NCI-H460 (cell line): ENCODE measurements at places on chromosomes 12 and 14.

- DNase-seq = no peak
Observed at GRCh38 chr14:78605897-78606500, 435.8 kb downstream of the NRXN3 start.

- no peak for DNase-seq
Observed at GRCh38 chr14:32186248-32186647, 15.6 kb upstream of the RNU6-7 start.

GRCh38 chr12:57604454-57604991 lies at the start of gene DTX3:
TSS of gene DTX3 (plus strand) at chr12:57604824. CDS start at chr12:57606518, 1,694 bp downstream.
- no peak for DNase-seq

- DNase-seq = no peak
Observed at GRCh38 chr14:92987713-92988510, 65.0 kb downstream of the CHGA start.

DNA sequence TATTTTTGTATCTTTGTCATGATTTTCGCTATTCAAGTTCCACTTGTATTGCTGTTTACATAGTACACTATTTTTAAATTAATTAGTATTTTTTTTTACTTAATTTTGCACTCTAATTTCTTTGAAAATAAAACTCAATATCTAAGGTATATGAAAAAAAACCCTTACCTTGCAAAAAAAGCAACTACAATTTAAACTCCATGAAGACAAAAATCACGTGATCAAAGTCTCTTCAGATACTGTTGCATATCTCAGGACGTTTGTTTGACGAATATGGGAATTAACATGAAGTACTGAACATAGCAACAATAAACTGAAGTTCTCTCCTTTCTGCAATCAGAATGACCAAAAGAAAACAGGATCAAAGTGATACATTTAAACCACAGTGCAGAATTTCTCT lies 968.4 kb upstream of the SEL1L start:
- DNase-seq = no peak

GRCh38 chr14:54737132-54737711 lies 165.4 kb downstream of the GCH1 start:
- DNase-seq = no peak

GRCh38 chr14:36070031-36070719 lies 106.3 kb downstream of the PTCSC3 start:
- DNase-seq = peak; percentile 62

- no peak for DNase-seq
Observed at GRCh38 chr14:21990116-21990515, 316.5 kb upstream of the OR4E1 start.

DNA sequence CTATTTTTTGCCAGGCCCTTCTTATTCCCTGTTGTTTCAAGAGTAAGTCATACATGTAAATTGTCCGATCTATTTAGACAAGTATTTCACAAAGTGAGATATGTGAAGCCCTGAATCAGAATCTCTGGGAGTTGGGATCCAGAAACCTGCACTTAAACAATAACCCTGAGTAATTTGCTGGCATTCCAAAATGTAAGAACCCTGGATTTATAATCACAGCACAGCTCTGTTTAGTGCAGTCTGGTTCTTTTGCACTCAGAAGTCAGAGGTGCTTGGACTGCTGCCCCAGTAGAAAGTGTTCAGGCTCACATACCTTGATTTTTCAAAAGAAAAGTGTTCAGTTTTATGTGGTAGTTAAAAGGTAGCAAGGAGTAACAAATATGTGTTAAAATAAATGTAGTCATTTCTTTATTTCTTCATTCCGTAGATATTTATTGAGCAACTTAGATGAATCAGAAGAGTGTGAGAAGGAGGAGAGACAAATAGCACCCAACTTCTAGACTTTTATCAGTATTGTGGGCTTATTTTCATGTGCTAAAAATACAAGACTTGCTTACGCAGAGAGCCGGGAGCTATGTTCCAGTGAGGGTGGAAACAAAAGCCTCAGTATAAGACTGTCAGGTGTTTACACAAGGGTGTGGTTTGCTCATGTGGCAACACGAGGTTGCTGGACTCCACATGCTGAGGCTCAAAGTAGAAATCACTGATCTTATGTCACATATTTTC lies 70.1 kb downstream of the SYNE2 start:
- DNase-seq = peak; percentile 86

DNA sequence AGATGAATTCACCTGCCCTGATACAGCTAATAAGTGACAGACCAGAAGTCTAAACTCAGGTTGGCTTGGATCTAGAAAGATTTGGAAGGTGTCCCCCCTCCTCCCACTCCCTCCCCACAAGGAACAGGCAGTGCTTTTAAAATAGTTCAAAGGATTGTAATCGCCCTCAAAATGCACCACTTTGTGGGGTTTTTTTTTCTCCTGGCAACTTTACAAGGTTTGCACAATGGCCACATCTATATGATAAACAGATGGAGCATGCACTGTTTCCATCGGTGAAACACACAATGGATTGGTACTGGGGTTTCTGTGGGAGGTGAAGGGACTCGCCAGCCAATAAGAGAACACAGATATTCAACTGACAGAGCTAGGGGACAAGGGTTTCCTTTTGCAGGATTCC lies 137.4 kb downstream of the LLPH start:
- no peak for DNase-seq

DNA sequence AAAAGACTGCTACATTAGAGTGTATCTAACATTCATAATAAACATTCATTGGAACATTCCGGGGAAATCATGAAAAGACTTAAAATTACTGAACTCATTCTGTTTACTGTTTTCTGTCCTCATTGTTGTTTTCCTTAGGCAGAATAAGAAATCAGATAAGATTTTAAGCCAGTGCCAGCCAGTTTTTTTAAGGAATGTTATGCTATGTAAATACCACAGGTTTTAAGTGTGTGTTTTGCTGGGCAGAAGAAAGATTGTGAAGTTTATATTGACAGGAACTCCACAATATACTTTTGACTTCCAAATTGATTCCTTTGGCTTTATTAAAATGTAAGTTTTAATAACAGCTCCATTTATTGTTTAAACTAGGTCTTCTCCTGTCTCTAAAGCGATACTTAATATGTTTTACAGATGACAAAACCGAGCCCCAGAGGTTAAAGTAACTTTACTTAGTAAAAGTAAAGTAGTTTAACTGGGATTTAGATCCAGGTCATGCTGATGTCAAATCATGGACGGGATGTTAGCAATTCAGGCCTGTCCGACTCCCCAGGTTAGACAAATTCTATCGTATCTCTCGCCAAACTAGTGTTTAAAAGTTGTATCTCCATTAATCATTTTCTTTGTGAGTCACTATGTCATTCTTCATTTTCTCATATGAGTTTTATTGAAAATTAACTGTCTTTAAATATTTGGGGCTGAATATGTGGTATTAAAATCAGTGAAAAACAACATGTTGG lies 1.7 kb downstream of the LARP4 start:
- no peak for DNase-seq

DNA sequence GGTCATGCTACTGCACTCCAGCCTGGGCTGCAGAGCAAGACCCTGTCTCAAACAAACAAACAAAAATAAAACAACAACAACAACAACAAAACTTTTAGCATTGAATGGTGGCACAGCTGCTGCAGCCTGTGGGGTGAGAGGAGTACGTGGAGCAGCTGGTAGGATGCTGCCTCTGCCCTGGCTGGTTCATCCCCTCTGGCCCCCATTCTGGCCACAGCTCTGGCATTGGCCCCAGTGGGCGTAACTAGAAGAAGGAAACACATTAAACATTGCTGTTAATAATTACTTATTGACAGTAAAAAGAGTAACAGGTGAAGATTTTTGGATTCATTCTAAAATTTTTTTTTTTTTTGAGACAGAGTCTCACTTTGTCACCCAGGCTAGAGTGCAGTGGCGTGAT lies 28.8 kb upstream of the C2CD5 start:
- no peak for DNase-seq

DNA sequence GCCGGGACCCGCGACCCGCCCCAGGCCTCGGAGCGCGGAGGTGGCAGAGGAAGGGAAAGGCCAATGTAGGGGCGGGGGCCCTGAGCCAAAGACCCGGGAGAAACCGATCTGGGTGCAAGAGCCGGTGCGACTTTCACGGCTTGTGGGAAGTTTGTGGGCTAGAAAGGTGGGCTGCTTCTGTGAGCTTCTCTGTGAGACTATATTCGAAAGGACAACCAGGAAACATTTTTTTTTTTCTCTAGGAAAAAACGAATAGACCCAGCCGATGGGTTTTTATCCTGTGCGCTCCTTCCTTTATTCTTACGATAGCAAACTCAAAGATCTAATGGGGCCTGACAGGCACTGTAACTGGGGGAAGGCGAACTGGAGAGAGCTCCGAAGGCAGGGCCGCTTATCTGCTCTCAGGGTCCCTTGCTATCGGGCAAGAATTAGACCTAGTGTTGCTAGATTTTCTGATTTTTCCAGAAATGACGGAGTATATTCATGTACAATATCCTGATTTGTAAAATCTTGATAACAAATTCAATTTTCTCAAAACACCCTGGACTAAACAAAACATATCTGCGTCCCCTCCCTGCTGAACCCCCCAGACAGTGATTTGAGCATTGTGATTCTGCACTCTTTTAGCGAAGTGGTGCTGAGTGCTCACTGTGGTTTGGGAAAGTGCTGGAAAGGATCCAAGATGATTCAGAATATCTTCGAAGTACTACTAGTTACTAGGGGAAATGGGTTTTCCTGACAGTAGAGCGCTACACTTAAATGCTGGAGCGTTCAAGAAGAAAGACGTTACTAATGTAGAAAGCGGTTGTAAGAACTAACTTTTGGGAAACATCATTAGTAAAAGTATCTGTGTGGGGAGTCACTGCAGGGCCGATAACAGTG lies 563 bp upstream of the STXBP6 start:
- no peak for DNase-seq

DNA sequence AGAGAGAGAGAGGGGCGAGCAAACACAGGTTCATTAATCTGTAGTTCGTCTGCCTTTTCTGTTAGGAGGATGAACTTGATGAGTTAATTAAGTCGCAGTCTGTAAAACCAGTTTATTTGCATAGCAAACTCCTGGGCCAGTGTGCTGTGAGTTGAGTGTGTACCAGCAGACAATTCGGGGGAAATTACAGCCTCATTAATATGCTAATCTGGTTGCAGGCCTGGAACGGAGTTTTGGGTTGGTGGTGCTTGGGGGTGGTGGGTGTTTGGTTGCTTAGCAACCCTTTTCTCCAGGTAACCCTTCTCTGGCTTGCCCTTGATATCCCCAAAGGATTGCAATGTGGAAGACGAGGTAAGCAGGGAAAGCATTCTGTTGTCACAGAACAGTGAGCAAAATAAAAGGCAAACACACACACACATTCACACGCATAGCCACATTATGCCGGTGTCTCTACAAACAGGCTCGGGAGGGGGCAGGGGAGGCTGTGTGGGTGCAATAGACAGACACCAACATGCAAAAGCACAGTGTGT lies 29.2 kb upstream of the LHX5 start:
- no peak for DNase-seq

- DNase-seq = no peak
Observed at GRCh38 chr12:48025281-48025680, 21.0 kb upstream of the COL2A1 start.

GRCh38 chr14:95155045-95155444 lies 2.3 kb downstream of the DICER1 start:
- no peak for DNase-seq

DNA sequence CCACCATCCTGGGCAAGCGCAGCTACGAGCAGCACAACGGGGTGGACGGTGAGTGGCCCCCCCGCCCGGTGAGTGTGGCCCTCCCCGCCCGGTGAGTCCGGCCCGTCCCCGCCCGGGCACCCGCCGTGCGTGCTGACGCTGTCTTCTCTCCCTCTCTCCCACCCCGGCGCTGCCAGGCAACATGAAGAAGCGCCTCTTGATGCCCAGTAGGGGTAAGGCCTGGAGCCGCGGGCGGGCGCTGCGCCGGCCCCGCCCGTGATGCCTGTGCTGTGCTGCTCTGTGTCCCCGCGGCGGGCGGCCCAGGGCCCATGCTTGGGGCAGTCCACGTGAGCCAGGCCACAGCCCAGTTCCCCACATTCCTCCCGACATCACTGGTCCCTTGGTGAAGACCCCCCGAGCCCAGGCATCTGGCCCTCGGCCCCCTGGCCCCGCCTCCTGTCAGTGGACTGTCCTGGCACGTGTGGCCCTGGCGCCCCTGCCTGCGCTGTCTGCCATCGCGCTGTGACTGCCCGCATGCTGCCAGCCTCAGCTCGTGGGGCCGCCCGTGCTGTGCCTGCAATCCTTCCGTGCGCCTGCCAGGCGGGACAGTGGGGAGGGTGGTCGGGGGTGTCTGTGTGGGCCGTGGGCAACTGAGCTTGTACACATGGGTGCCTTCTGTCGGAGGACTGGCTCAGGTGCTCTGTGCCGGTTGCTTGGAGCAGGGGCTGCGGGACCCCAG lies 7.9 kb upstream of the CRIP2 start:
- DNase-seq = no peak

GRCh38 chr12:117816-118345 lies 51.3 kb downstream of the IQSEC3 start:
- no peak for DNase-seq

DNA sequence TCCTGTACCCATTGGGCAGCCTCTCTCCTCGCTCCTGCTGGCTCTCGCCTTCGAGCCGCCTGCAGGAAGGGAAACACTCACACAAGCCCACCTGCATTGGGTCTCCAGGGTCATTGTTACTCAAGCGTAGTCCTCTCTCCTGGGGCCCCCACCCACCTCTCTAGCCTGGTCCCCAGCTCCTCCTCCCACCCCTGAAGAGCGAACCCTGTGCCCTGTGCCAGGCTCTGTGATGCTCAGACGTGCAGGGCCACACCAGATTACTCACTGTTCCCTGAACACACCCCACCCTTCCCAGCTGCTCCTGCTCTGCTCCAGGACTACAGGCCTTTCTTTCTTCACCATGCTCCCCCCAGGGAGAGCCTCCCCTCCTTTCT lies 88.1 kb downstream of the NINJ2 start:
- DNase-seq = no peak
